Stimulated activated CD4-positive, alpha-beta T cell treated with anti-CD3 and anti-CD28 coated beads, Interleukin-12 subunit alpha, Interleukin-12 subunit beta, amount 100 ng/mL, for 24 hours (primary cell): ENCODE measurements at places on chromosomes 13 and 19.

- DNase-seq, result no peak
Observed at GRCh38 chr19:45577111-45577905, 7.3 kb downstream of the OPA3 start.

DNA sequence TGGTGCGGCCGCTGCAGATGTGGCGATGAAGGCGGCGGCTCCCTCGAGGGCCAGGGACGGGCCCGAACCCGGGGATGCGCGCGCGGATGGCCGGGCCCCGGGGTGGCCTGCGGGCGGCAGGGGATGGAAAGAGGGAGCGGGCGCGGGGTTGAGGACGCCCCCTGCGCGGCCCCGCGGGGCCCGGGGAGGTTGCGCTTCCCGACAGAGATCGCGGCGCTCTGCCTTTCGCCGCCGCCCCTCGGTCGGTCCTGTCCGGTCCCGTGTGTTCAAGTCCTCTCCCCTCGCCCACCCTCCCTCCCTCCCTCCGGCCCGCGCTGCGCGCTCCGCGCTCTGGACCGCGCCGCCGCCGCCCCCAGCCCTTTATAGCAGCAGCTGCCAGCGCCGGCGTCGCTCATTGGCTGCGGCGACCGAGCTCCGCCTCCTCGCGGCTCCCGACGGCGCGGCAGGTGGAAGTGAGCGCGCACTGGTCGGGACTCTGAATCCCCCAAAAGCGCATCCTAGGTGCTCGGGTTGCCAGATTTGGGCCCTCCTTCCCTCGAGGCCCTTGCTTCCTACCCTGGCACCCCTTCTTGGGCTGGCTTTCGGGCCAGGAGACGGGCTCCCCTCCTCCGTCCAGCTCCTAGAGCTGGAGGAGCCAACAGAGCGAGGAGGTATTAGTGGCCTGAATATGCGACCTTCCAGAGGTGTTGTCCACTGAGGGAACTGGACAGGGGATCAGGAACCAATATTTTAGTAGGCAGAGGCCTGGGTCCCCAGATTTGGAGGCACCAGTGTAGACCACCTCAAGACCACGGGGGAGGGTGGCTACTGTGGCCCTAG is at the start of gene ELAVL3:
TSS of gene ELAVL3 (minus strand) at position 332 of the 819 bp plus-strand sequence. CDS start 438 bp downstream, outside the sequence.
- no peak for DNase-seq

DNA sequence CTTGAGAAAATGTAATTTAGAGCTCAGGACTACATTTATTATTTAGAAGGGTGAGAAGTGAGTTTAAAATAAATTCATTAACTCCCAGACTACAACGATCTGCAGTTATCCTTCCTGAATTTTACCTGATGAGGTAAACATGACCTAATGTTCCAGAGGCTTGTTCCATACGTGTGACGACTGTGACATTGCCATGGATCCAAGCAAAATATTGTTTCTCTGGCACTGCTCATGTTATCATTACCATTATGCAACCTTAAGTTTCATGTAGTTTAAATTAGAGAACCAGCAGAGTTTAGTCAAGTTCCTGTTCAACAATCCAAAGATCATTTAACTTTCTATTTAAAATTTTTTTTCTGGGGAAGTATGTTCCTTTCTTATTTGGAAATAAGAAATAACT is 279.6 kb downstream of the KLF5 start:
- DNase-seq, result no peak

DNA sequence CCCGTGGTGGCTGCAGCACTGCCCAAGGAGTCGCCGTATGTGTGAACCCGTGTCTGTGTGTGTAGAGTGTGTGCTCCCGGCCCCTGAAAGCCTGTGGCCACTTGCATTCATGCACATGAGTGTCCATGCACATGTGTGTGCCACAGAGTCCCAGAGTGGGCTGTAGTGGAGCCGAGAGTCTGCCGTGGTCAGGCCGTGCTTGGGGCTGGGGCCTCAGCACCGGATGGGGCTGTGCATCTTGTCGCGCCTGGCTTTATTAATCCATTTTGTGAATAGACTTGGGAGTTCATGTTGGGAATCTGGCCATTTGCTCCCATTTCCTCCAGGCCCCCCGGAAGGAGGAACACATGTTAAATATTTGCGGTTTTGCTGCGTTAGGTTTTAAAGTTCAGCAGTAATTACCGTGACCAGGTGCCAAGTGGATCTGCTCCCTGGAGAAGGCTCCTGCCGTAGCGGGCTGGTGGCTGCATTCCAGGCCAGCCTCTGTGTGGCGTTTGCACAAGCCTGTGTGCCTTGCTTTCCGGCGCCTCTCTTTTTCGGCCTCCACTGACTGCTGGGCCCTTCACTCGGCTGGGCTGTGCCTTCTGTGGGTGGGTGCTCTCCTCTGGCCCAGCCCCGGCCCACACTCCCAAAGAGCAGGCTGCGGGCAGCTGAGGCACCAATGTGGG is 69.2 kb upstream of the KCTD15 start:
- DNase-seq, result no peak

- DNase-seq, result no peak
Observed at GRCh38 chr13:35720690-35721554, 244.4 kb upstream of the MAB21L1 start.

GRCh38 chr13:50198508-50198907 is 183.3 kb downstream of the KCNRG start:
- DNase-seq, result no peak

DNA sequence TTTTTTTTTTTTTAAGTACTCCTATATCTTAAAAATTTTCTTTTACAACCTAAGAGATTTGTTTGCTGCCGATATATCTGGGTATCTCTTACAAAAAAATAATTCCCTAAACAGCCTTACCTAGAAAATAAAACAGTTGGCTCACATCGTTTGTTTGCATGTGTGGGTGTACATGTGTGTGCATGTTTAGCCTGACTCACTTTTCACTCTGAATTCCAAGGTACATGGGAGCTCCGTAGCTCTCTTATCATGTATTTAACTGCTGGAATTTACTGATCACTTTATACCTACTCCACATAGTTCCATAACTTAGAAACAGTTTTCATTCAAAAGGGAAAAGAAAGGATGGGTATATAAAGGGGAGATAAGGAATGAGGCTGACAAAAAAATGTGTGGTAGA is 616.5 kb downstream of the GPC6 start:
- no peak for DNase-seq

GRCh38 chr19:45451131-45451849 is 16.5 kb upstream of the FOSB start:
- no peak for DNase-seq

GRCh38 chr19:2266183-2266993 is 10.2 kb upstream of the JSRP1 start:
- no peak for DNase-seq

DNA sequence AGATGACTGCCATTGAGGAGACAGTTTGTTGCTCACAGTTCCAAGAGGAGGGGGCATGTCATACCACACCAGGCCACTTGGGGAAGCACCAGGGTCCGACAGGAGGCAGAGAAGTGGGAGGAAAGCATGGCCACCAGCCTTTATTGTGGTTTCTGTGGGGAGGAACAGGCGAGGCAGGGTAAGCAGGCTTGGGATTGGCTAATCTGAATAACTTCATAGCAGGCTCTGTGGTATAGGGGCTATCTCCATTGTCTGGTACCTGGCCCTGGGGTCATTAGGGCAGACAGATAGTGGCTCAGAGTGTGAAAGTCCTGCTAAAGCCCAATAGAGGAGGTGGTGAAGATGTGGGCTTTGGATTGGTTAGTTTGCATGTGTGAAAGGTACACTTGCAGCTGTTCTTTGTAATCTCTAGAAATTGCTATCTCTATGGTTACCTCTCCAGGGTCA is 35.5 kb downstream of the CBY2 start:
- no peak for DNase-seq

DNA sequence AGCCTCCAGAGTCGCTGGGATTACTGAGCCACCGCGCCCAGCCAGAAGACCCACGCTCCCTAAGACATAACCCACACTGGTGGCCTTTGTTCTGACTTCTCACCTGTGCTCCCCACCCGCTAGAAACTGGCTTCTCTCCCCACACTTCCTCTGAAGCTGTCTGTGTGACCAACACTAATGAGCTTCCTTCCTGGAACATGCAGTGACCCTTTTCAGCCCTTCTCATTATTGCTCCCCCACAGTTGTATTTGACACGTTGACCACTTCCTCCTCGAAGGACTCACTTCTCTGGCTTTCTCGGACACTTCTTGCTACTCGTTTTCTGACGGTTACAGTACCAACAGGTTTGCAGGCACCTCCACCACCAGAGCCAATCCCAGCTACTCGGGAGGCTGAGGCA is 10.9 kb downstream of the NCR1 start:
- DNase-seq, result no peak
